Spinal cord (tissue), 10 donors: ENCODE measurements at places on chromosomes 16 and 17.
A peak's percentile ranks its signal among the peaks of the same experiment; 100 is the strongest.

GRCh38 chr17:27846042-27846655, 45.8 kb upstream of the NOS2 start:
- no peak for DNase-seq

DNA sequence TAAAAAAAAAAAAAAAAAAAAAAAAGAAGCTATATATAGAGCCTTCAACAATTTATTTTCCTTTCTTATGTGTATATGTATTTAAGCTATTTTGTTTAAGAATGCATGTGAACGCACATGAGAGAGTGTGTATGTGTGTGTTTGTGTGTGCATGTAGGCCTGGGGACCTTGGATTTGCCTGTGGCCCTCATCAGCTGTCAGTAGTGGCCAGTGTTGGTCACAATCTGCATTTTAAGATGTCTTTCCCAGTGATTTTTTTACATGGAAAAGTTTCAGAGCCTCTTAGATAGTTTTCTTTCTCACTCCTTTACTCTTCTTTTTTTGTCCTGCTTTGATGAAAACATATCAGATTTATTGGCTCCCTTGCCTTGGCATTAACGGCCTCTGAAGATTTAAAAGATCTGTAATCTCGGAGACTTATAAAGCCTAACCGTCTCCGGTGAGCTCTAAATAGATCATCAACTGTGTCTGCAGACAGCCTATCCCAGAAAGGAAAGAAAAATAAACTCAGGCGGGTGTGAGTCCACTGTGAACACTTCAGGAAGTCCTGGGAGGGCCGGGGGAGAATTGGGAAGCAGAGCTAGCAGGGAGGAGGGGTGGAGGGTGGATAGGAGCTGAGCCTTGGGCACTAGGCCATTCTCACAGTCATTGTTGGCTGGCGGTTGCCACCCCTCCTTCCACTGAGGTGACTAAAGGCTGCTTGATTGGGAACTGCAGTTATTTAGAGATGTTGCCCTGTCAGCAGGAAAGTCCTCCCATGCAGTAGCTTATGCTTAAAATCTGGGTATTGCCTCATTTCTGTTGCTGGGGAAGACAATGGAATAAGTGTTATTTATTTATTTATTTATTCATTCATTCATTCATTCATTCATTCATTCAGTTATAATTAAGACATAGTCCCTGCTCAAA, 86.8 kb downstream of the WWP2 start:
- peak; percentile 82 for DNase-seq

DNA sequence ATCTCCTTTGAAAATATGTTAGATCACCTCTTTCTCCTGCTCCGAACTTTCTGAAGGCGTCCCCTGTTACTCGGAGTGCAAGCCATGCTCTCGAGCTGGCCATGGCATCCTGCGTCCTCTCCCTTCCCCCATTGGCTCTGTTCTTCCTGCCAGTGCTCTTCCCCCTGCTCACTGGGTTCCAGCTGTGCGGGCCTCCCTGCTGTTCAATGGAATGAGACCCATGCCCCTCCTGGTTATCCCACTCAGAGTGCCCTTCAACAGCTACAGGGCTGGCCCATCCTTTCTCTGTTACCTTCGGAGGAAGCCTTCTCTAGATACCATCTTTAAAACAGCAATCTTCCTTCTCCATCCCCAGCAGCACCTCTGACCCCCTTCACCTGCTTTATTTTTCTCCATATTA, 504.3 kb downstream of the MAF start:
- DNase-seq, result no peak

DNA sequence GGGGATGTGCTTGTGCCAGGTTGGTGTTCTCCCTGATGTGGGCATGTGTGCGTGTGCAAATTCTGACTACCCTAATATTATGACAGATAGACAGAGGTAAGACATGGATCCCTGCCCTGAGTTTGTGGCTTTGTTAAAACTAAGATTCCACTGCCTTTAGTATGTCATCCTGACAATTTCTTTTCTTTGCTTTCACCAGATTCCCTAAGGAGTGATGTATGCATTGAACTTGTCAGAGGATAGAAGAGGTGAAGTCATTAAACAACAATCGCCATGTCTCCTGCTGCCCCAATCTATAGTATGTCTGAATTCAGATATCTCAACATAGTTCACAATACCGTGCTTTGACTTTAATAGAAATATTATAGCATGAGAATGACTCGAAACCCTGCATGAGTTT, 137.1 kb upstream of the ELAC2 start:
- DNase-seq, result no peak

DNA sequence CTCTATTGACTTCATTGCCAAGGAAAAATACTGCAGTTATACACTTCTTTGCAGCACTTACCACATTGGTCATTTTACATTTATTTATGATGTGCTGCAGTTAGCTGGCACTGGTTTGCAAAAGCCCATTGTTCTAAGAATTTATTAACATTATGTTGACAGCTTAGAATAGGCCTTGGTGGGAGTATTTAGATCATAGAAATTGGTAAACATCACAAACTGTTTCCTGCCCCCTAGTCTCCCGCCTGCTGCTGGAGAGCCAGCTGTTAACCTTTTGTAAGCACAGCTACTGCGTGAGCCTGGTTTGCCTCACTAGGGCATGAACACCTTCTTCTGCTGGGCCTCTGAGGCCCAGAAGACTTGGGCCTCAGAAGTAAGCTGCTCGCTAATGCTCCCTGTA, 651.4 kb upstream of the GOT2 start:
- DNase-seq, result no peak

- DNase-seq, result no peak
Observed at GRCh38 chr16:14399378-14400284, 230.4 kb downstream of the PARN start.

- DNase-seq, result no peak
Observed at GRCh38 chr17:36994438-36994837, 45.7 kb downstream of the AATF start.

GRCh38 chr17:32622540-32622939, 135.7 kb downstream of the CDK5R1 start:
- no peak for DNase-seq

DNA sequence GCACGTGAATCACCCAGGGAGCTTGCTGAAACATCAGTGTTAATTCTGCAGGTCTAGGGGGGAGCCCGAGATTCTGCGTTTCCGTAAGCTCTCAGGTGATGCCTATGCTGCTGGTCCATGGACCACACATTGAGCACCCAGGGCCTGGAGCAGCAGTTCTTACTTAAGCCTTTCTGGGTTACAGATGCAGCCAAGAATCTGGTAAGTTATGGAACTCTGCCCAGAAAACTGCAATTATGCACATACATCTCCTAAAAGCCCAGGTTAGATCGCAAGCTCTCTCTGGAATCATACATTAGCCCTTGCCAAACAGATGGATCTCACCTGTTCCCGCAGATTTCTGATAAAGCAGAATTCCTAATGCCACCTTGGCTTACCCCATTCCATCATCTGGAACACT, 265.9 kb upstream of the SALL1 start:
- DNase-seq, result no peak

GRCh38 chr17:76704805-76705204, 6.0 kb downstream of the MXRA7 start:
- no peak for DNase-seq

GRCh38 chr16:64730261-64730660, 391.6 kb downstream of the CDH11 start:
- no peak for DNase-seq

DNA sequence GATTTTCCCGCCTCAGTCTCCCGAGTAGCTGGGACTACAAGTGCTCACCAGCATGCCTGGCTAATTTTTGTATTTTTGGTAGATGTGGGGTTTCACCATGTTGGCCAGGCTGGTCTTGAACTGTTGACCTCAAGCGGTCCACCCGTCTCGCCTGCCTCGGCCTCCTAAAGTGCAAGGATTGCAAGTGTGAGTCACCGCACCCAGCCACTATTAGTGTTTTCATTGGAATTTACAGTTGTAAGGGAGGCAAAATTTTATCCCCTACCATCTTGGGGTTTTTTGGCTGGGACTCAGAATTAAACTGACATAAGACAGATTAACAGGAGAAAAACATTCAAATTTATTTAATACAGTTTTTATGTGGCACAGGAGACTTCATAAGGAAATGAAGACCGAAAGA, 12.3 kb upstream of the MYCBPAP start:
- DNase-seq, result no peak

- DNase-seq, result no peak
Observed at GRCh38 chr17:12729086-12729485, 60.2 kb upstream of the ARHGAP44 start.
